ENCODE measurements at places on chromosomes 3 and 15.
A peak's percentile ranks its signal among the peaks of the same experiment; 100 is the strongest.

- DNase-seq = no peak
Observed at GRCh38 chr3:154764856-154765640, 315.1 kb upstream of the MME start.

DNA sequence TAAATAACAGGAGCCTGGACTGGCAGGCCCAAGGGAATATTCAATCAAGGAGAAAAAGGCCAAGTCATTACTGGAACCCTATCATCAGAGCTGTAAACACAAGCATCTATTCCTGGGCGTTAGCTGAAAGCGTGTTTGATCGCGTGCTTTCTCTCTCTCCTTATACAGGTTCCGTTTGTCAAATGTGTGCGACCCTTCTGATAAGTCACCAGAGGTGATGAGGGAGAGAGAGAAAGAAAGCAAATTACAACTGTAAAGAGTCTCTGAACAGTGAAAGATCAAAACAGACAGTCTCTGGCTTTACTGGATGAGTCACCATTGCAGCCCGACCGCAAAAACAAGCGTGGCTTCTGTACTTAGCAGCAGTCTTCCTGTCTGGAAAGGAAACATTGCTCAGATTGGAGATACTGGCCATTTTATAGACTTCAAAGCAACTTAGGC is 39.5 kb upstream of the TPRG1 start:
- peak; percentile 95 for DNase-seq

- DNase-seq = no peak
Observed at GRCh38 chr3:152785051-152785450, 49.9 kb upstream of the P2RY1 start.

DNA sequence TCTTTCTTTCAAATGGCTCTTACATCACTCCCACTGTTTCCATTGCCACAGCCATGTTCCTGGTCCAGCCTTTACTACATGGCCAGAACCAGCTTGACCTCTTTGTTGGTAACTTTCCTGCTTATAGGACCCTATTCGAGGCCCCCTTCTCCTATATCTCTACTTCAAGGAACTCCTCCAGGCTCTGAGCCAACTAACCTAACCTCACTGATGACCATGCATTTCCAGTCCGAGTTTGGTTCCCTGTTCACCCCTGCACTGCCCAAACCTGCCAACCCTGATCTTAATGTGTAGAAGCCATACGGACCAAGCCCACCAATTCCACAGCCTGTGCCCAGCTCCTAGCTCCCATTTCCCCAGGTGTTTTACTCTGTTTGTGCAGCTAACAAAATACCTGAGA is 38.4 kb upstream of the TIPARP start:
- DNase-seq = no peak

DNA sequence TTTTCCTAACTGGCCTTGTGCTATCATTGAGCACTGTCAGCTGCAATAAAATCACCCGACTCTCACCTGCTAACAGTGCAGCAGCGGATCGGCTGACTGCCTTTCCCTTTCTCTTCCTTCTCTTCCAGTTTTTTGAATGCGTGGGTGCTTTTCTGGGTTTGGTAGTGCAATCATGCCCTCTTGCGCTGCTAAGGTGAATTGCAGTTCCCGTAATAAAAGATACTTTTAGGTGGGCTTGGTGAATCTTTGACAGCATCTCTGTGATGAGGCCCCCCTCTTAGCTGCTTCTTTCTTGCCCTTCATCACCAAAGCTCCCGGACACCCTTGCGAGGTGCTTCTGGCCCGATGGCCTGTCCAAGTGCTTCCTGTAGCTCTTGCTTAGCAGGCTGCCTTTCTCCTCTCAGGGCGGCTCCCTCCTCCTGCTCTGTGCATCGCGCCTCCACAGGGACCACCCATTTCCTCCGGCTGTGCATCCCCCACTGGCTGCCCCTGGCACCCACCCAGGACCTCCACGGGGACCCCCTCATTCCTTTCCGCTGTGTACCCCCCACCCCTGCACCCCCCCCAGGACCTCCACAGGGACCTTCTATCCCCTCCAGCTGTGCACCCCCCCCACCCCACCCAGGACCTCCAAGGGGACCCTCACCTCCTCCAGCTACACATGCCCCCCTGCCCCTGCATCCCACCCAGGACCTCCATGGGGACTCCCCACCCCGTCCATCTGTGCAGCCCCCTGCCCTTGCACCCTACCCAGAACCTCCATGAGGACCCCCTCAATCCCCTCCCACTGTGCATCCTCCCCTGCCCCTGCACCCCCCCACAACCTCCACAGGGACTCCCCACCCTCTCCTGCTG is 50.8 kb upstream of the RPL32 start:
- peak; percentile 81 for DNase-seq

GRCh38 chr3:32992310-32992686 is 40.9 kb downstream of the CCR4 start:
- DNase-seq = no peak

DNA sequence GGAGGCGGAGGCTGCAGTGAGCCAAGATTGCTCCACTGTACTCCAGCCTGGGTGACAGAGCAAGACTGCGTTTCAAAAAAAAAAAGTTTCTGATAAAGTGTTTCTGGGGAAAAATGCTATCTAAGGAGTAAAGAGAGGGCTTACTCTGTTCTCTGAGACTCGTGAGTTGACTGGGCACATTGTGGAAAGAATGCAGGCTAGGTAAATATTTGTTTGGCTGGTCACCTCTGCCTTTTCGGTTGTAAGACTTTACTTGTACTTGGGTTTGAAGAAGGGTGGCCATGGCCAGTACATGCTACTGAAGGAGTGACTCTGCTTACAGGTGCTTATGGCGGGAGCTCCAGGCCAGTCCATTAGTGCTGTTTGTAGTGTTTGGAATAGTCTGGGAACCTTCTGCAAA is 68.7 kb downstream of the RUBCN start:
- no peak for DNase-seq

DNA sequence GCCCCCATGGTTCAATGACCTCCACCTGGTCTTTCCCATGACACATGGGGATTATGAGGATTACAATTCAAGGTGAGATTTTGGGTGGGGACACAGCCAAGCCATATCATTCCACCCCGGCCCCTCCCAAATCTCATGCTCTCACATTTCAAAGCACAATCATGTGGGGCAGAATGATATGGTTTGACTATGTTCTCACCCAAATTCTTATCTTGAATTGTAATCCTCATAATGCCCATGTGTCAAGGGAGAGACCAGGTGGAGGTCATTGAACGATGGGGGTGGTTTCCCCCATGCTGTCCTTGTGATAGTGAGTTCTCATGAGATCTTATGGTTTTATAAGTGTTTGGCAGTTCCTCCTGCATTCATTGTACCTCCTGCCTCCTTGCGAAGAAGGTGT is 2.4 kb upstream of the CLEC3B start:
- no peak for DNase-seq

- no peak for DNase-seq
Observed at GRCh38 chr15:73922186-73923151, 3.8 kb upstream of the LOXL1 start.

GRCh38 chr15:101827257-101827656 is 15.3 kb downstream of the OR4F15 start:
- DNase-seq = no peak

- peak; percentile 88 for DNase-seq
Observed at GRCh38 chr3:105827959-105828358, 40.9 kb downstream of the CBLB start.

- no peak for DNase-seq
Observed at GRCh38 chr3:158768881-158769543, 32.8 kb upstream of the MFSD1 start.

GRCh38 chr15:88805031-88805780 is 2.0 kb downstream of the ACAN start:
- DNase-seq = no peak
